Activated naive CD8-positive, alpha-beta T cell treated with anti-CD3 and anti-CD28 coated beads, Interleukin-2, amount 50 U/mL, for 16 hours (primary cell): ENCODE measurements at places on chromosomes 2 and 18.

- no peak for DNase-seq
Observed at GRCh38 chr2:199471443-199472057, 13.8 kb upstream of the SATB2 start.

GRCh38 chr2:118223992-118224894 is 136.0 kb downstream of the INSIG2 start:
- no peak for DNase-seq

GRCh38 chr2:10331702-10332401 is 29.1 kb downstream of the HPCAL1 start:
- peak; percentile 14 for DNase-seq

DNA sequence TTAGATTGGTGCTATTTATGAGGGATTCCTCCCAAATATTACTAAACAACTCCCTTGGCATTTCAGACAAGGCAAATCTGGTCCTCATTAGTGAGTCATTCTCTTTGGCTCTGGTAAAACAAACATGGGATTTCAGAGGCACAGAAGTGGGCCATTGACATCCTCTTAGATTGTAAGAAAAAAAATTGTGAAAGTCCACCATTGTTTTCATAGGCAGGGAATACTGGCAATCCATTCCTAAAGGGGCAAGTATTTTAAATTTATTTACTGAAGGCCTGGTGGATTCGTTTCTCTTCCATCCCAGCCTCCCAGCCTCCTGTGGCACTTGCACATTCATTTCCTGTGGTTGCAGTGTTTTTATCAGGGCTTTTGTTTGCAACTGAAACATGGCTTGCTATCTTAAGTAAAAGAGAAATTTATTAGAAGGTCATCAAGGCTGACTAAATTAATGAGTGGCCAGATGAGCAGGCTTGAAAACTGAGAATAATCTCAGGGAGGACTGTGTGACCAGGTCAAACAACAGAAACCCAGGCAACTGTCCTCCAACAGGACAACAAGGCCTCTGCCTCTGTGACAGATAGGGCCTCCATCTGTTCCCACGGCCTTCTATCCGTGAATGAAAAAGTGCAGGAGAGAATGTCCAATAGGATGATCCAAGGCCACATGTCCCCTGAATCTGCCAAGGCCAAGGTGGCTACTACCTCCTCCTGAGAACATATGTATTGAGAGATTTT is 23.1 kb upstream of the TNFAIP6 start:
- DNase-seq: no peak

GRCh38 chr2:191462370-191462769 is 215.6 kb upstream of the NABP1 start:
- DNase-seq: no peak

- DNase-seq: no peak
Observed at GRCh38 chr18:2881840-2882195, 35.0 kb downstream of the EMILIN2 start.

- no peak for DNase-seq
Observed at GRCh38 chr2:48508461-48509124, 21.4 kb upstream of the STON1 start.

- no peak for DNase-seq
Observed at GRCh38 chr18:4248686-4249085, 206.4 kb downstream of the DLGAP1 start.

GRCh38 chr18:57025540-57025939 is 121.3 kb upstream of the BOD1L2 start:
- no peak for DNase-seq
